ENCODE measurements at places on chromosomes 3 and 15. TPM values are rescaled to one million over a fixed set of nuclear protein-coding genes. Genes with fewer than 3 reads are reported as not detected.
A peak's percentile ranks its signal among the peaks of the same experiment; 100 is the strongest.

DNA sequence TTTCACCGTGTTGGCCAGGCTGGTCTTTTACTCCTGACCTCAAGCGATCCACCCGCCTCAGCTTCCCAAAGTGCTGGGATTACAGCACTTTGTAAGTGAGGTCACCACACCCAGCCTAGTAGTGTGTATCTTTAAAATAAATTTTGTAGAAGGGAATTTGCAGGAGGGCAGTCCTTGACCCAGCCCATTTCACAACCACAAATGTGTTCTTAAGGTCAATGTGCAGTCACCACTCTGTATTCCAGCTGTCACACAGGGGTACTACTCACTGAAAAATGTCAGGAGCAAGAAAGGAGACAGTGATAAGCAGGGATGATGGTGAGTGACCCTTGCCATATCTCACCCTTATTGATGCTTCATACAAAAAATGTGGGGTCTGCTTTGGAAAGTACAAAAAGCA lies 98.5 kb downstream of the FRMD5 start:
- no peak for ATAC-seq

- ATAC-seq, result peak; percentile 57
Observed at GRCh38 chr3:129282727-129283327, 4.2 kb downstream of the HMCES start.

- no peak for ATAC-seq
Observed at GRCh38 chr15:74240002-74240568, 4.0 kb downstream of the CCDC33 start.

GRCh38 chr3:12695112-12695511 lies 31.2 kb upstream of the RAF1 start:
- no peak for ATAC-seq

Gene ZIC1
- total RNA-seq, result not detected

Gene TRPM1
- not detected for total RNA-seq

Data from activated T-helper 17 cell treated with anti-CD3 and anti-CD28 coated beads, Interleukin-2, amount 50 U/mL, for 72 hours (primary cell).